HepG2 (cell line): ENCODE measurements at places on chromosomes 1 and 21.

- no peak for DNase-seq
Measured at GRCh38 chr1:188023206-188023605, 1194.5 kb downstream of the PLA2G4A start.

DNA sequence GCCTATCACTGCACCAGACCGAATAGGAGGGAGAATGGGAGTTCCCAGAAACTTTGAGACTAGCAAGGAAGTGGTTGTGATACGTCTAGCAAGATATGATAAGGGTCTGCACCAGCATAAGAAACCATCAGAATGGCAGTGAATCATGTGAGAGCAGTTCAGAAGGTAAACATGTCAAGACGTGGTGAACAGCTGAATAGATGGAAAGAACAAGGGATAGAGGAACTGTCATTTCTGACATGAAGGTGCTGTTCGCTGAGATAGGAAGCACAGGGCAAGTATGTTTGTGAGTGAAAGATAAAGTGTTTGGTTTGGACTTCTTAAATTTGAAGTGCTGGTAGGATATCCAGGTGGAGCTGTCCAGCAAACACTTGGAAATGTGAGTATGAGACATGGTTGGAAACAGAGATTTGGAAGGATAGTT, 1.1 kb upstream of the AGO1 start:
- no peak for DNase-seq

GRCh38 chr1:244758708-244759107, 76.8 kb upstream of the COX20 start:
- no peak for DNase-seq

DNA sequence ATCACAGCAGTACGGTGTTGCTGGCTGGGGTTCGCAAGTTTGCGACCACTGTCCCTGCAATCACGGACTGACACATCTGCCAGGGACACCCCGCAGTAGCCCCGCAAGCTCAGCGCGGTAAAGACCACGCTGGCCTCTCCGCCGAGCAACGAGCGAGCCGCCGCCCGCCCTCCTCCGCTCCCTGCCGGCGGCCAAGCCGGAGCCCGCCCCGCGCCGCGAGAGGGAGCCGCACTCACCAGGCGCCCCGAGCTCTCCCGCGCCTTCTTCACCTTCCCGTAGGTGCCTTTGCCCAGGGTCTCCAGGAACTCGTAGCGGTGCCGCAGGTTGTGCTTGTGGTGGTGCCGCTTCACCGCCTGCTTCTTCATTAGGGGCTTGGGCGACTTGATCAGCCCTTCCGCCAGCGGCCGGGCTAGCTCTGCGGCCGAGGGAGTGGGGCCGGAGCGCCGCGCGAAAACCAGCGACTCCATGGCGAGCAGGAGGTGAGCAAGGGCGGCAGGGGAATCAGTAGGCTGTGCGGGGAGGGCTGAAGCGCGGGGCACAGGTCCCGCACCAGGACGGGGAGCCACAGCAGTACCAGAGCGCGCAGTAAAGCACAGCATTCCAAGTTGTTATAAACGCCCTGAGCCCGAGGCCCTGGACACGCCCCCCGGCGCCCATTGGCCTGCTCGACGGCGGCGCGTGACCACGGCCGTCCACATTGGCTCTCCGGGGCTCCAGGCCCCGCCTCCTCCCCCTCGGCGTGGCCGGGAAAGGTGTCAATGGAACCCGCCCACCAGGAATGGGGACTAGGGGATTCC, at the start of gene NUAK2:
NUAK2 (minus strand) TSS at position 584 of the 797 bp plus-strand sequence; CDS start at position 467, 117 bp downstream.
- DNase-seq, result peak; percentile 85

GRCh38 chr1:3247521-3248121, 178.6 kb downstream of the PRDM16 start:
- no peak for DNase-seq
